ENCODE measurements at places on chromosomes 1 and 21.

GRCh38 chr1:30489737-30490389 is 233.5 kb downstream of the MATN1 start:
- DNase-seq: peak; percentile 2

DNA sequence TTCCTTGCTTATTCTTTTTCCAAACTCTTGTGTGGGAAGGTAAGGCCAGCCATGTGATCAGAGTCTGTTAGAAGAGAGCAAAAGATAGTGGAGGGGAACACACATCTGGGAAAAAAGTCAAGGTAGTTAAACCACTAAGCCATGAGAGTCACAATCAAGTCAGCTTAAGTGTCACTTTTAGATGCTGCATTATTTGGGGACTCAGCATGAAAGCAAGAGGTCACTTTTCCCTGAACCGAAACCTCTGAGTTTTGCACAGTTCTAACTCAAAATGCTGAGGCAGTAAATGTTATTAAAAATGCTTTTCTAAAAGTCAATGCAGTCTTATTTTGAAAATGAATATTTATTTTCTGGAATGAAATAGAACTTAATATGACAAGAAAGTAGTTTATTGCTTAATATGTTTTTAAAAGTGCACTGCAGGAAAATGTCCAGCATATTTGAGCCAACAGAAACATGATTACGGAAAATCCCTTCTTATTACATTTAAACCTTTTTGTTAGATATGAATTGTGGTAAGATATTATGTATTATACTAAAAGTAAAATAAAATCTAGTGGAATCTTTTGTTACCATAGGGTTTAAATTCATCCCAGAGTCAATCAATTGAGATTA is 69.3 kb downstream of the RBM11 start:
- DNase-seq: no peak

DNA sequence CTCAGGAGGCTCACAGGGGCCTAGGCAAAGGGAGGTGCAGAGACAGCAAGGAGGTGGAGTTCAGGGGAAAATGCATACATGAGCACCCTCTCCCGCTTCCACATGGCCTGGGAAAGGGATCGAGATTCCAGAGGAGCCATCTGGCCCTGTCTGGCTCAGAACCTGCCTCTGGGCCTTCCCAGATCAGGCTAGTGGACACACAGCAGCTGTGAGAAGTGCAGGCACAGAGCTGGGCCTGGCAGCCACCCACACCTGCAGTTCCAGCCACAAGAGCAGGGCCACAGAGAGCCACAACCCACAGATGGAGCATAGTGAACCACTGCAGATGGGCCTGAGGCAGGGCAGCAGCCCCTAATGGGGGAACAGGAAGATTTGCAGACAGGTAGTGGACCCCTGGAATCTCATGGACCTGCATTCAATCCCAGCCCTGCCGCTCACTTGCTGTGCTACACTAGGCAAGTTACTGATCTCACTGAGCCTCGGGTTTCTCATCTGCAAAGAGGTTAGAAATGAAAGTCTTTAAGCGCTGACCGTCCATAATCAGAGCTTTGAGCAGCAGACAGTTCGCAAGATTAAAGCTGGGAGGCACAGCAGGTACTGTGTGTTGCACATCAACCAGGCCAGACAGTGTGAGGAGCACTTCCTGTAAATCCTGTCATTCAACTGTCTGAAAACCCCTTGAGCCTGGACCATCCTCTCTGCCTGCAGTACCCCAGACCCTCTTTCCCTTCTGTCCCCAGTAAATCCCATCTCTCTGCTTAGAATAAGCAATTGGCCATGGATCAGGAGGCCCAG is 58.0 kb downstream of the MATN1 start:
- no peak for DNase-seq

GRCh38 chr1:44460107-44460882 is 55.2 kb downstream of the RNF220 start:
- DNase-seq: no peak

GRCh38 chr1:212712451-212713303 is 13.0 kb upstream of the BATF3 start:
- peak; percentile 48 for DNase-seq

GRCh38 chr1:99851850-99852454 is 1.8 kb downstream of the AGL start:
- no peak for DNase-seq

DNA sequence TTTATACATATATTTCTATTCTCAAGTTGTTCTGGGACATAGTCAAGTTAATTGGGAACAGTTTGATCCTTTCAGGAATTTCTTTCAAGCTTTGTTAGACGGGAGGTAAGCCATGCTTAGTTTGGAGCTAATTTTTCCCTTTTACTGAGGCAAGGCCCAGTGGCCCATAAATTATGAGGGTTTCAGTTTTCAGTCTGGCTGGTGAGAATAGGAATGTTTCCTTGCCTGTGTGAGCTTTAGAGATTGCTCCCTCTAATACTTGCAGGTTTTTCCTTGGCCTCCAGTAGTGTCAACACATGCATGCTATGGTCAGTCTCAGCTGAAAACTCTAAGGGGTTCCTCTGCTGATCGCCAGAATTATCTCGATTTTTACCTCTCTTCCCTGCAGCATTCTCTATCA is 14.1 kb upstream of the PHGDH start:
- no peak for DNase-seq

- DNase-seq: no peak
Observed at GRCh38 chr1:82487778-82488177, 687.0 kb downstream of the ADGRL2 start.

DNA sequence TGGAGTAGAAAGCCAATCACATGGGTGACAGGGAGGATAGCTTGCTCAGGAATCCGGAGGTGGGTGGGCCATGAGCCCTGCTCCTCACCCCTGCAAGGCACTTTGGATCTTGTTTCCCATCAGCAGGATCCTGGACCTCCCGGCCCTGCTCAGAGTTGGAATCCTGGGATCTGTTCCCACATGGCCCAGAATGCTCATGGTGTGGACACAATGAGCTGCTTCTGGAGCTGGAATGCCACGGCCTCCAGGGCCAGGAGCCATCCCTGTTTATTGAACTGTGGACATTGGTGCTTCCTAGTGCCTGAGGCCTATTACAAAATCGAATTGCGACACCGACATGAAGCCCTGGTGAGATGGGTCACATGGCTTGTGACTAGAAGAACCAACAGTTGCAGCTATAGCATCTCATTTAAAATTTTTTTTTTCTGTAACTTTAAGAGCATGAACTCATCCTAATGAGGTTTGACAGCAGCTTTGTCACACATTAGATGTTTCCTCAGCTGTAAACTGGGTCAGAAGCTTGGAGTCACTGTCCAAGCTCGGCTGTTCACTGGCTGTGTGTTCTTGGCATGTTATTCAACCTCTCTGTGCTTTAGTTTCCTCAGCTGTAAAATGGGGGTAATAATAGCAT is 40.4 kb upstream of the GOLT1A start:
- DNase-seq: peak; percentile 59

GRCh38 chr1:109634771-109635750 is 15.4 kb downstream of the AMPD2 start:
- DNase-seq: no peak
